Type B pancreatic cell (in vitro differentiated cells): ENCODE measurements at places on chromosomes 12 and 14.
A peak's percentile ranks its signal among the peaks of the same experiment; 100 is the strongest.

DNA sequence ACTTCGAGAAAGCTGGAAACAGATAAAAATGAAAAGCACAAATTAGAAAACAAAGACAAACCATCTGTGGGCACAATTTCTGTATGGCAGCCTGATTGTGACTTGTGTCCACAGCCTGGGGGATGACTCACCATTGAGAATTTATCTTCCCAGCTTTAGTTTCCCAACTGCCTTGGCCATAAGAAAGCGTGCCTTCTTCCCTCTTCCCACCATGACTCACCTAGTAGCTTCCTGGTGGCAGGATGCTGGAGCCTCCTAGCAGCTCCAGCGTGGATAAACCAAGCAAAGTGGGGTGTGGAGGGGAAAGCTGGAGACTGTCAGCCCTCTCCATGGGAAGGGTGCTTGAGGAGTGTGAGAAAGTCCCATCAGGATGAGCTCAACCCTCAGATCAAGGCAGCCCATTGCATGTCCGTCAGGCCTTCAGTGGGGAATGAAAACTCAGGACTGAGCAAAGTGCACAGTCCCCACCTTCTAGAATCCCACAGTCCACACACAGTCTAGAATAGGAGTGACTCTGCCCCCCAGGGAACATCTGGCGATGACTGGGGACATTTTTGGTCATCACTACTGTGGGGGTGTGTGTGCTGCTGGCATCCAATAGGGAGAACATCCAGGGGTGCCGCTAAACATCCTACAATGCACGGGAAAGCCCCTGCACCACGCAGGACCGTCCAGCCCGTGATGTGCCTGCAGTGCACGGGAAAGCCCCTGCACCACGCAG lies 22.4 kb upstream of the SERPINA6 start:
- no peak for DNase-seq

- DNase-seq: no peak
Observed at GRCh38 chr14:82138431-82138830, 604.8 kb upstream of the SEL1L start.

DNA sequence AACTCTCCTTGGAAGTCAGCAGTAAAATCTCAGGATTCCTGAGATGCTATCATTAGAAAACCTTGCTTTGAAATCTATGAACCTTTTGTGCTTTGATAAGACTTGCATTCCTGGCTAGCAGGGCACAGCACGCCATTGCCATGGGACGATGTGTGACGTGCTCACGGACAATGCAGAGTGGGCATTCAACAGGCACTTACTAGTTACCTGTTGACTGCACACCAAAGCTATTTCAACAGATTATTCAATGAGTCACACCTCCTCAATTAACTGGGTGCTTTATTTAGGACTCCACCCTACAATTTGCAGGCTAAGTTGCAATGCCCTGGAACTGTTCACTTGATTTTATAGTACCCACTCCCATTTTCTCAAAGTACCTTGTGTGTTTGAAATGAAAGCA lies 11.3 kb downstream of the NOS1 start:
- no peak for DNase-seq

DNA sequence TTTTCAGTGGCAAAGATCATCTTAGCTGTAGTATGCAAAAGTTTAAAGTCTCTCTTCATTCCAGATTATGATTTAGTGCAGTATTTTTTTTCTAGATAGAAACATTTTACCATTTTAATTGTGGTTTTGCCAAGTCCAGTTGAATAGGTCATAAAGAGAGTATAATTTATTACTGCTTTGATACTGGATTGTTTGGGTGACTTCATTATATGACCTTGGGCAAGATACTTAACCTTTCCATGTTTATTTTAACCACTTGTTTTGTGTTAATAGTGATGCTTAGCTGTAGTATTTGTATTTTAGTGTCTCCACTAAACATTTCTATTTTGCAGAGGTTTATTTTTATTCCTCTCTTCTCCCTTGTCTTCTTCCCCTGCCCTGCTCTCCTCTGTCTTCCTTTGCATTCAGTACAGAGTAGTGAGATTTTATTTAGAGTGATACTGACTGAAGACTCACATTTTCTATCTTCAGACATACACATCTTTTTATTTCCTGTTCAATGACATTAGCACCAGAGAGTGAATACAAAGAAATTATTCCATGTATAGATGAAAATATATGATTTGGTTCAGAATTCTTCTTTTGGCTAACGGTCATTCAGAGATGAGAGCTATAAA lies 215.2 kb downstream of the ERC1 start:
- DNase-seq: no peak

DNA sequence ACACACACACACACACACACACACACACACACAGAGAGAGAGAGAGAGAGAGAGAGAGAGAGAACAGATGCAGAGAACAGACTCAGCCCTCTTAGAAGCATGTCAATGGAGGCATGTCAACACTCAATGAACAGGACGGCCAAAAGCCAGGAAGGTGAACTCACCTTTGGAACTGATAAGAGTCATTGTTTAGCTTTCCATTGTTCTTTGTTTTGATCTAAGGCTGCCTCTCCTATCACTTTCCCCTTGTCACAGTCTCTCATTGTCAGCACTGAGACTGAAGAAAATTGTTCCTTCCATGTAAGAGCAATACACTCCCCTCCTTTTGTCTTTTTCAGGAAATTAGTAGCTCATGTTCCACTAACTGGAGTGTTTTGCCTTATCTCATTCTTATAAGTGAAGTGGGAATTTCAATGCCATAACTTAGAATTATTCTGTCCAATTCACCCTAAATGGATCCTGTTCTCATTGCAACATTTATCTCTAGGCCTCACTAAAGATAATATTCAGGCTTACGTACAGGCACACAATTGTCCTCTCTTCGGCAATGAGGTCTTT lies 218.0 kb downstream of the DUSP6 start:
- no peak for DNase-seq

- no peak for DNase-seq
Observed at GRCh38 chr14:37232907-37233481, 35.3 kb downstream of the MIPOL1 start.

- no peak for DNase-seq
Observed at GRCh38 chr12:132803888-132804287, 24.8 kb downstream of the GOLGA3 start.

GRCh38 chr12:92218394-92219077 lies 72.9 kb upstream of the BTG1 start:
- no peak for DNase-seq

DNA sequence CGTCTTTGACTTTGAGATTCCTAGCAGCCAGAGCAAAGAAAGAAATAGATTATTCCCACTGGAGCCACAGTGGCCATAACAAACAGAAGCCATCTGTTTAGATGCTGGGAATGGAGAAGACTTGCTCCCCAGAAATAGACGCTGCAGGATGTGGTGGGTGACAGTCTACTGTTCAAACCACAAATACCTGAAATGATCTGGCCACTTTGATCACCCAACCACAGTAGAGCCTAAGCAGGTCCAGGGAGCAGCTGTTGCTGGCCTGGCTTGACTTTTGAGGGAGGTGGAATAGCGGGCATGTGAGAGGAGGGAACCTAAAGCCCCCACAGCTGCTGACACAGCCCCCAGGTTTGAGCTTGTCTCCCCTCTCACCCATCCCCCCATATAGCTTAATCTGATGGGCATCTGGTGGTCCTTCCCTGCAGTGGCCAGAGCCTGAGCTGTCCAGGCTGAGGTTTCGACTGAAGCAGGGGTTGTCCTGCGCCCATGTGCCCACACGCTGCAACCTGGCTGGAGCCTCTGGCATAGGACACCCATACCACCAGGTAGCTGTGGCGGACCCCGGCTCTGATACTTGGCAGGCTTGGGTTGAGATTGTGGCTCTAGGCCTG lies 38.7 kb downstream of the SH2B3 start:
- DNase-seq: peak; percentile 6

DNA sequence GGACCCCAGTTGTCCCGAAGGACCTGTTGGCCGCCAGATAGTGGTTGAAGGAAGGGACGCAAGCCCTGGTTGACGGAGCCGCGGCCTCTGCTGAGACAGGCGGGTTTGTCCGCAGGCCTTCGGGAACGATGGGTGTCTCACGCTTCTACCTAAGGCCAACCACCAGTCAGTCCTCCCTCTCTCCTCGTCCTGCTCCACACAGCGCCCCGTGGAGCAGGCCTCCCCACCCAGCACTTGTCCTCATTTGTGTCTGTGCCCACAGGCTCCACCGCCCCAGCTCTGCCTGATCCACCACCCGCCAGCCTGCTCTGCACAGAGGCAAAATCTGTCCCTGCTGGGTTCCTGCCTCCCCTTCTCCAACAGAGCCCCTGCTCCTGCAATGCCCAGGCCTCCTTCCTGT lies 41.0 kb downstream of the RIMBP2 start:
- DNase-seq: no peak

DNA sequence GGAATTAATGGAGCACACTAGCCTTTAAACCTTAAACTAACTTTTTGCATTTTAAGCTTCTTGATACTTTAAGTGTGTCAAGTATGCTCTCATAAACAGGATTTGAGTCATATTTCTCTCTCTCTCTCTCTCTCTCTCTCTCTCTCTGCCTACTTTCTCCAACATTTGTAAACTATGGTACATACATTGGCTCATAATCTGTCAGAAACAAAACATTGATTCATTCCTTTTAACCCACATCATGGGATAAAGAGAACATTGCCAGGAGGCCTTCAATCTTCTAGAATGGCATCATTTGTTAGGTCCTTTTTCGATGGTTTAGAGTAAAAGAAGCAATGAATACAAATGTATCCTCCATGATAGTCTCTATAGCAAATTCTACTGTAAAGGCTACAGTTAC lies 81.6 kb upstream of the RERGL start:
- no peak for DNase-seq

DNA sequence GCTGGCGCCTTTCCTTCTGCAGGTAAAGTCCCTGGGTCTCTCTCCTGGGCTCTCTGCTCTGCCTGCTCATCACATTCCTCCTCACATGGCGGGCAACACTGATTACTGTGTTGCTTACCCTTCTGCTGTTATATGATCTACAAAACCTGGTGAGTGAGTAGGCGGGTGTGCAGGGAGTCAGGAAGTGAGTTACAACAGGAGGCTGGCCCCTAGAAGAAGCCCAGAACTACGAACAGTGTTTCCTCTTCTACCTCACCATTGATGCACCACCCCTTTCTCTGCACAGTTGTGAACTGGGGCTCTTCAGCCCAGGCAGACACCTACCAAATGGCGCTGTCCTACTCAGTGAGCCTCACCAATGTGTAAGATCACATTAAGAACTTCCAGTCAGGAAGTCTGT lies 4.9 kb upstream of the KLHL33 start:
- no peak for DNase-seq

DNA sequence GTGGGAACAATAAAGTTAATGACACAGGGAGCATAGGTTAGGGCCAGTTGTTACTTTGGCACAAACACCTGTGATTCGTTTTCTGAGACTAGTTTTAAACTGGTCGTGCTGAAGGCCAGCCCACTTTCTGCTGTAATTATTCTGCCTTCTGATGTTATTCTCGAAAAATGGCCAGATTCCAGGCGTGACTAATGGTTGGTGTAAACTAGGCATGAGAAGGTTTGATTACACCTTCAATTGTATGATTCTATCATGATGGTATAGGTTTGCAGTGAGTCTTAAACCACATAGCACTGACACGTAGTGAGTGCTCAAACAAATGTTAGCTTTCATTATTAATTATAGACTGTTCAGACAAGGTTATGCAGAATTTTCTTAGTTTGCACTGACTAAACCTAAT lies 39.0 kb downstream of the CKB start:
- no peak for DNase-seq

DNA sequence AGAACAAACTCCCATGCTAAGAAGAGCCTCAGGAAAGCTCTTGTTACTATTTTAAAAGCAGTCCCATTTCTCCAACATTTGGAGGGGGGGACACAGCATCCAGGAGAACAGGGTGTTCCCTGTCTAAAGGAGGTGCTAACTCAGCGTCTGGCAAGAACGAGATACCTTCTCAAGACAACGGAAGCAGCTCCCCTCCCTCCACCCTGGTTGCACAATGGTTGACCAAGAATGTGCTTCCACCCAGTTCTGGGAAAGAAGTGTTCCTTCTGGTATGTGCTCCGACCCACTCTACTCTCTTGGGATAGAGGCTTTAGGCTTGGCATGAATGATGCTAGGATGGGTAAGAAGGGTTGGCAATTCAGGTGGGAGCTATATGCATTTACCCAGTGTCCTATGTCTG lies 1.5 kb upstream of the KRT6A start:
- DNase-seq: no peak

DNA sequence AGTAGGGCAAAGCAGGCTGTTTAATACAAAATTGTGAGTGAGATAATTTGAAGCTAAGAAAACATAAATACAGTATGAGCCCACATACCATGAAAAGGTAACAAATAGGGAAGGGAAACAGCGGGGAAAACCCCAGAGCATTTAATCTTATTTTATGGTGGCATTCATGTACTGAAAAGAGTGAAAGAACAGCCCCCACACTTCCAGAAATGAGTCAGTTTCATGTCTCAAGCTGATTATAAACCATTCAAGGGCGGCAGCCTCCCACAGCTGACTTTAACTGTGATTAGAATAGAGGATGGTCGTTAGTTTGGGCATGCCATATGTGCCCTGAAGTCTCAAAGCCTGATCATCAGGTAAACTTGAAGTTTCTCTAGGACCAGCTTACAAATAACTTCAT lies 64.5 kb downstream of the FOXG1 start:
- no peak for DNase-seq

DNA sequence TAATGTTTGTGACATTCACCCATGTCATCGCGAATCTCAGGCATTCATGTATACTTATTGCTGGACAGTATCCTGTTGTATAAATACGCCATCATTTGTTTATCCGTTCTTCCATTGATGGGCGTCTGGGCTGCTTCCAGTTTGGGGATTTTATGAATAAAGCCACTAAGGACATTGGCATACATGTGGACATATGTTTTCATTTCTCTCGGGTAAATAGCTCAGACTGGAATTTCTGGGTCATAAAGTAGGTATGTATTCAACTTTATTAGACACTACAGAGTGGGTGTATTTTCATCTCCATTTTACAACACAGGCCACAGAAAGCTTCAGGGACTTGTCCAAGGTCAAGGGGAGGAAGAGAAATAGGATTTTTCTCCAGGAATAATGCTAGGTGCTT lies 48.9 kb downstream of the HRK start:
- DNase-seq: no peak

DNA sequence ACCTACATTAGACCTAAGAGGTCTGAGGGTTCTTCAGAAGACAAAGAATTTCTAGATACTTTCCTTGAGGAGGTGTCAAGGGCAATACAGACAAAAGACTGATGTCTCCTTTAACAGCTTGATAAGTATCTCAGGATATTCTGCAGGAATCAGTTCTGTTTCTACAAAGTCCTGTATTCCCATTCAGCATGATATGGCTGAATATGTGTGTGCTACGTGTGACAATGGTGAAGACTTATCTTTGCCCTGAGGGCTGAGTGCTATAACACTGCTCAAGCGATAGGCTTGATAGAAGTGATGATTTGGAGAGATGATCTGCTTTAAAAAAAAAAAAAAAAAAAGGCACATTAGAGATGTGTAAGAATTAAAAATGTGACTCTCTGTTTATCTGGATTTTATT lies 429.7 kb downstream of the EGLN3 start:
- DNase-seq: no peak
